ENCODE measurements at places on chromosomes 2 and 18.

DNA sequence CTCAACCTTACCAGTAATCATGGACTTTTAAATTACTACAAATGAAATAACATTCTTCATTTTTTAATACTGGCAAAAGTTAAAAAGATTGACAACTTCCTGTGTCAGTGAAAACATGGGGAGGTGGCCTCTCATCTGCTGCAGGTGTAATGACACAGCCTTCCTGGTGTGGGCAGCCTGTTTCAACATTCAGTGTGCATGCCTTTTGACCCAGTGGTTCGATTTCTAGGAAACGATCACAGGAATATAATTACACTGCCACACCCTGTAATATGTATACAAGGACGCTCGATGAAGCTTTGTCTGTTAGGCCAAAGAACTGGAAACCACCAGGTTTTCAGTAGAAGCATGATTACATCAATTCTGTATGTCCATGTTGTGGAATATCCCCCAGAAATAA, 68.7 kb downstream of the MTHFD2 start:
- DNase-seq: peak; percentile 82

GRCh38 chr2:201798252-201798913, 8.0 kb upstream of the CDK15 start:
- no peak for DNase-seq

DNA sequence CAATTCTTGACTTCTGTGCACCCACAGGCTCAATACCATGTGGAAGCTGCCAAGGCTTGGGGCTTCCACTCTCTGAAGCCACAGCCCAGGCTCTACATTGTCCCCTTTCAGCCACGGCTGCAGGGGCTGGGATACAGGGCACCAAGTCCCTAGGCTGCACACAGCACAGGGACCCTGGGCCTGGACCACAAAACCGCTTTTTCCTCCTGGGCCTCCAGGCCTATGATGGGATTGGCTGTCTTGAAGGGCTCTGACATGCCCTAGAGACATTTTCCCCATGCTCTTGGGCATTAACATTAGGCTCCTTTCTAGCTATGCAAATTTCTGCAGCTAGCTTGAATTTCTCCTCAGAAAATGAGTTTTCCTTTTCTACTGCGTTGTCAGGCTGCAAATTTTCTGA, 29.7 kb downstream of the NUP35 start:
- DNase-seq: no peak

GRCh38 chr18:3283908-3284307, 22.0 kb downstream of the MYL12B start:
- no peak for DNase-seq

DNA sequence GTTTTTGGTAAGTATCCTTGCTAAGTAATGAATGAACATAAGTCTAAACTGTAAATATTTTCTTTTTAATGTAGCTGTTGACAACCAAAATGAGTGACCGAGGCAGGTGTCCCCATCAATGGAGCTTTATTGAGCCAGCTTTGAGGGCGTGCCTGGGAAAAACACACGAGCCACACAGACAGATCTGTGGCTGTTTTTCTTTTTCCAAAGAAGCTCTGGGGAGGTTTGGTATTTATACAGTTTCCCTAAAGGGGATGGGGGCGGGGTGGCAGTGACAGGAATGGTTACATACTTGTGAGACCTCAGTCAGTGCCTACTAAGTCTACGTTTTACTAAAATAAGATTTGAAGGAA, 11.2 kb downstream of the DBI start:
- no peak for DNase-seq

GRCh38 chr2:12335131-12335530, 381.6 kb upstream of the TRIB2 start:
- DNase-seq: no peak

- DNase-seq: no peak
Measured at GRCh38 chr2:1041012-1041805, 90.6 kb downstream of the SNTG2 start.

- DNase-seq: no peak
Measured at GRCh38 chr2:177232098-177232704, 19.6 kb downstream of the HNRNPA3 start.

DNA sequence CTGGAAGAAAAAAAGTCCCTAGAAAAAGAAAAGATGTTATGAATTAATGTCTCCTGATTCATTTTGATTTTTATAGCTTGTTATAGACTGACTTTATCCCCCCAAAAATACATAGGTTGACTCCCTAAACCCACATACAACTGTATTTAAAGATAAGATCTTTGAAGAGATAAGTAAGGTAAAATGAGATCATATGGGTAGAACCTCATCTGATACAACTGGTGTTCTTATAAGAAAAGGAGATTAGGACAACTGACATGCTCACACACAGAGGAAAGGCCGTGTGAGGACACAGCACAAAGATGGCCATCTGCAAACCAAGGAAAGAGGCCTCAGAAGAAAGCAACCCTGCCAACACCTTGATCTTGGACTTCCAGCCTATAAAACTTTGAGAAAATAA, 117.5 kb downstream of the CD226 start:
- DNase-seq: no peak

GRCh38 chr18:63422864-63423304, 608 bp upstream of the VPS4B start:
- DNase-seq: peak; percentile 91

- DNase-seq: no peak
Measured at GRCh38 chr2:12710301-12710700, 6.4 kb upstream of the TRIB2 start.

DNA sequence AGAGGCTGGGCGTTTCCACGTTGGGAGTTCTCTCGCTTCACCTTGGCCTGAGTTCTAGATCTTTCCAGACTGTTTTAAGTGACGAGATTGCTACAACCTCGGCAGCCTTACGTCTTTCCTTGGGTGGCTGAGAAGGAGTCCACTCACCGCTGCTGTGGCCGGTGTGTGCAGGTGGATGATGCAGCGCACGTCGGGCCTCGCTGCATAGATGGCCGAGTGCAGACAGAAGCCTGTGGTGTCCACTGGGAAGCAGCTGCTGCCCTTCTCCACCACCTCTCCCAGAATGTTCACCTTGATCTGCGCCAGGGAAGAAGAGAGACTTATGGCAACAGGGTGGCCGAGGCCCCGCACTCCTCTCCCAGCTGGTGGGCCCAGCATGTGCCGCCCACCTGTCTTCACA, 75.7 kb downstream of the ADD2 start:
- no peak for DNase-seq

GRCh38 chr2:102082571-102083392, 59.8 kb upstream of the IL1R1 start:
- DNase-seq: peak; percentile 80

- peak; percentile 38 for DNase-seq
Measured at GRCh38 chr2:67311536-67311935, 85.6 kb upstream of the ETAA1 start.

GRCh38 chr2:240523451-240524281, 34.1 kb downstream of the ANKMY1 start:
- no peak for DNase-seq

DNA sequence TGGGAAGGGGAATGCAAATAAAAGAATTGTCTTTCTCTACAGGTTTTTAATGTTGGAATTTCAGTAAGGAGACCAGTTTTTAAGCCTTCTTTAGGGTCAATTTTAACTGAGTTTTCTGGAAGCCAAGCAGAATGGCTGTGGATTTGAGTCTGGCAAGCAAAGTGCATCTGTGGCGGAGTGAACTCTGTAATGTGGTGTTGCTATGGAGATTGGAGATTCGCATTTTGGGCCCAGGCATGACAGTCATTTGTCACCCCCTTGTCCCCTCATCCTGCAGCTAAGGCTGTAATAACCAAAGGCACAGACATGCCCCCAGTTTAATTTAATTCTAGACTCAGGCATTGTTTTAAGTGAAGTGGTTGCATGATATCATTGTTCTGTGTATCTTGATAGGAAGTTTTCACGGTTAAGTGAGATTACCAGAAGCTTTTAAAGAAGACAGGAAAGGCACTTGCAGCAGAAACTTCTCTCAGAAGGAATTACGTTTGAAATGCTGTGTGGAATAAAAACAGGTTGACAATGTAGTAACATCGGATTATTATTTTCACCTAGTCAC, 30.6 kb downstream of the ARMC9 start:
- peak; percentile 4 for DNase-seq

- DNase-seq: no peak
Measured at GRCh38 chr2:215554689-215555498, 119.0 kb upstream of the FN1 start.

DNA sequence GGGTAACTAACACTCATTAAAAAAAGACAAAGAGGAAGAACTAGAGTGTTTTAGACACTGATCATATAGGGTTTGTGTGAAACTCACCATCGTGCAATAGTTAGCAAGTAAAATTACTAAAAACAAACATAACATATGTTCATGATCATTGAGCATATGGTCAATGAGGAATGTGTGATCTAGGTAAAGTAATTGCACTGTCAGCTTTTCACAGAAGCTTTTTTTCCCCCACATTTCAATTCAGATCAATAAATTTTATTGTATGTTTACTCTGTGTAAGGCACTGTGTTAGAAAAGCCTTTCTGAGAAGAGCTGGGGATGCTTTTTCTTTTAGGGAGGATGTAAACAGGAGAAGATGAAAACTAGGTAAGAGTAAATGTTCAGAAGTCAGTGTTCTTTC, 348.2 kb downstream of the LRP1B start:
- DNase-seq: no peak

GRCh38 chr18:12520442-12520992, 112.8 kb downstream of the PRELID3A start:
- no peak for DNase-seq

DNA sequence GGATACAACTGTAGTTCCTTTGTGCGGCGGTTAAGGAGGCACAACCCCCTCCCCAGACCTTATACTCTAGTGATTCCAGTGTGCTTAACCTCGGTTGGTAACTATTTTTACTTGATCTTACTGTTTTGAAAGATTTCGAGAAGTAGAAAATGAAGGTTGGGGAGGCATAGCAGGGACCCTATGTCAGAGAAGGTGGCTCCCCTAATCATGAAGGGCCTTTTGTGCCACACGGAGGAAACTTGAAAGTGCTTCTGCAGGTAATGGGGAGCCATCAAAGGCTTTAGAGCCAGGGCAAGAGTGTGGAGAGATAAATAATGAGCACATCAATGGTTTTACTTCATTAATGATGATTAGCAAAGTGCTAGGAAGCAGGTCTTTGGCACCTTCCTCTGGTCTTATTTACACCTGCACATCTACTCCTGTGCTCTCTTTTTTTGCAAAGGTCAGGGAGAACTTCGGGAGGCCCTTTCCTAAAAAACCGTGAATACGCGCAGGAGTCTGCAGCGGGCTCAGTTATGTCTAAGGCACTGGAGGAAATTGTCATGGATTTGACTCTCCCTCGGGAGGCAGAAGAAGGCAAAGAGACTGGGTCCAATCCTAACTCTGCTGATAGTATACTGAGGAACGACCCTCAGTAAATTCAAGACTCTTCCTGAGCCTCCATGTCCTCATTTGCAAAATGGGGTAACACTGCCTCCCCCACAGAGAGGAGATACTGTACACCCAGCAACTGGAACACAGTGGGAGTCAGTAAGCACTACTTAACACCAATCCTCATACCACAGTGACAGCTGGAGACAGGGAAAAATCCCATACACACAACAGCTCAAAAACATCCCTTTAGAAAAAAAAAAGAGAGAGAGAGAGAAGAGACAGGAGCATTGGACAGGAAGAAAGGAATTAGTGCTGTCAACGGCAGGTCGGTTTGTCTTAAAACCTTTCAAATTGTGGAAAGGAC, 81.6 kb downstream of the DDX1 start:
- DNase-seq: no peak

GRCh38 chr2:175450029-175450760, 268.7 kb upstream of the ATP5MC3 start:
- DNase-seq: no peak

- DNase-seq: no peak
Measured at GRCh38 chr18:9210966-9211365, 74.4 kb downstream of the ANKRD12 start.

DNA sequence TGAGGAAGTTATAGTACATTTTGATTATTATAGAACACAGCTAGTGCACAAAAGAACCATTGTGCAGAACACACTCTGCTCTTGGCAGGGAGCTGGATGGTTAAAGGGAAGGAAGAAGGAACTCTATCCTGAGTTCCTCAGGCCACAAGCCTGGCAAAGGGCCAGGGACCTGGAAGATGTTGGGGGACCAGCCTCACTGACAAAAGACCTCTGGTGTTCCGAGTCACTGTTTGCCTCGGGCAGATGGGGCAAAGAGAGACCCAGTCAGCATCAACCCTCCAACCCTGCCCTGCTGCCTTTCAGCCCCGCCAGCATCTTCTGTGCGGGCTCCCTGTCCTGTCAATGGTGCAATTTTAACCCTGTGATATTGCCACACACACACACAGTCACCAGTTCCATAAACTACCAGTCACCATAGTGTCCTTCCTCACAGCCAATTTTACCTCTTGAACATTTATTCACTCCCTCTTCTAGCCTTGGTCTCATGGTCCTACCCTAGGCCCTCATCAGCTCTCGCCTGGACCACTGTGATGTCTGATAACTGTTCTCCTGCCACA, 21.9 kb downstream of the NEMP2 start:
- no peak for DNase-seq

- DNase-seq: no peak
Measured at GRCh38 chr2:26191316-26192159, 18.6 kb downstream of the GAREM2 start.

DNA sequence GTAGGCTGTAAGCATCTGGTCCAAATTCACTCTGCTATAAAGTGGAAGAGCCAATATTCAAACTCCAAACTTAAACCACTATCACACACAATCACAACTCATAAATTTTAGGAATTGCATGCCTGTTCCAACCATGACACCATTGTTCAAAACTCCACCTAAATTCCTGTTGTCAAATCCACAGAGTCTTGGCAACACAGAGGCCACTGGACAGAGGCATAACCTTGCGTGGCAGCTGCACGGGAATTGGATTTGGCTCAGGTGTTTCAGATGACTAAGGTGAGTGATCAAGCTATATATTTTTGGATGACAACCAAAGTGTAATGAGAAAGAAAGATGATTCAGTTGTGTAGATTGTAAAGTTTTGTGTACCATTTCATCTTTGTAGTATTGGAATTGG, 422.7 kb upstream of the TNP1 start:
- DNase-seq: no peak

DNA sequence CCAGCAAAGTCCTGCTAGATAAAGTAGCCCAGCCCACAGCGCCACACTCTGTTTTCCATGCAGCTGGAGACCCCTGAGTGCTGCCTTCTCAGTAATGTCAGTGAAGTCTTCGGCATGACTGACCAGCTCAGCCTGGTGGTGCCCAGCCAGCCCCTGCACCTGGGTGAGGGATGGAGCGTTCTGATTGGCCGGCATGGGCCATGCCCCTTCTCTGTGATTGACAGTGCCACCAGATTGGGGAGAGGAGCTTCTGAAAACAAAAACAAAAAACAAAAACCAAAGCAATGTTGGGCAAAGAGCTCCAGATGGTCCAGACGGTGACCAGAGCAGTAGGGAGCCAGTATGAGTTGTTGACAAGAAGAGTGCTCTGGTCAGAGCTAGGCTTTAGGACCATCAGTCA, 122.6 kb downstream of the DYSF start:
- DNase-seq: no peak

DNA sequence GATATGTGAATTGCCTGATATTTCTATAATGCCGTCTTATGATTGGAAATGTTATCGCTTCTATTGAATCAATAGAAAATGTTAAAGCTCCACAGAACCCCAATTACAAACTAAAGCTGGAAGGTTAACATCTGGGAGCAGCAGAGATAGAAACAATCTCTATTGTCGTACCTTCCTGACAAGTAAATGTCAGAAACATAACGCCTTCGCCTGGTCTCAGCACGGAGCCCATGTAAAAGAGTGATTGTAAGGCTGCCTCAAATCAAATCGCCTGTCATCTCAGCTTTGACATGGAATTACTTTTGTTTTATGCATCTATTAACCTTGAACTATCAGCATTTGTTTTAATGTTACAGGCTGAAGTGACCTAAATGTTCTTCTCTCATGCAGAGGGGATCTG, 885.9 kb upstream of the PIK3C3 start:
- DNase-seq: no peak

GRCh38 chr2:12567411-12567810, 149.3 kb upstream of the TRIB2 start:
- peak; percentile 17 for DNase-seq

All from DMS53 (cell line).